ENCODE measurements at places on chromosomes 16 and 17.

GRCh38 chr17:77832180-77832560 is 126.3 kb upstream of the TNRC6C start:
- no peak for DNase-seq

DNA sequence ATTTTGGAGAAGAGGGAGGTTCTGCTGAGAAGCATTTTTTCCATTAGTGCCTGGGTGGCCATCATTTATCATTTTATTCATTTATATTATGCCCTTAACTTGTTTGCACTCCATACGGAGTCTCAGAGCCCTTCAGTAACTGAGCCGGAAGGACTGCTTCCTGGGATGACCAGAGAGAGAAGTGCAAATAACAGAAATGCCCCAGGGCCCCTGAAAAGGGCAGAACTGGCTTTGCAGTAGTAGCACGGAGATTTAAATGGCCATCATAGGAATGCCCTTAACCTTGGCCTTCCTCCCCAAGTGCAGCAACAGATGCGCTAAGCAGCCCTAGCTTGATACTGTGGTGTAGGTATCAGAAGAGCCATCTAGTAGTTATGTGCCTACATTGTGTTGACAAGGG is 58.5 kb downstream of the NUP93 start:
- no peak for DNase-seq

DNA sequence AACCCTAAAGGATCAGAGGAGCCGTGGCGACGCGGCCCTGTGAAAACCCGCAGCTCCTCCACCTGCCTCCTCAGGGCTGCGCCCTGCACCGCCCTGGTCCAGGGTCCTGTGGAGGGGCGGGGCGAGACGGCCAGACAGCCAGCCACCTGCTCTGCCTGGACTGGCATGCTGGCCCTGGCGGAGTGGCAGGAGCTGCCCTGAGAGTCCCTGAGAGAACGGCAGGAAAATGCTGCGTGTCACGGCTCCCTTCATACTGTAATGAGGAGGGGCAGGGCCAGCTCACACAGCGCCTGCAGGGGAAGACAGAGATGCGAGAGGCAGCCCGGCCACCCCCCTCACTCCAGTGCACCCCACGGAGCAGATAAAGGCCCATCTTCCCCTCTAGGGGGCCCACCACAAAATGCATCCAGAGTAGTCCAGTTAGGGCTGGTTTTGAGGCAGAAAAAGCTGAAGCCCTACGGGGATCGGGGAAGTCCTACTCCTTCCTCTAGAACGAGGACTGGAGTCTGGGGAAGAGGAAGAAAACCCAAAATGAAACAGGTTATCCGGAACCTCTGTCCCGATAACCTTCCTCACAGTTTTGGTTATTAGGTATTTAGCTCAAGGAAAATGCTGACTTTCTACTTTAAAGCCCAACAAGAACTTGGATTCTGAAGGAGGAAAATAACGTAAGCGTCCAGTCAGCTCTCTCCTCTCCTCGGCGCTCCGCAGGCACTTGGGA is 97.6 kb upstream of the DNAH17 start:
- no peak for DNase-seq

DNA sequence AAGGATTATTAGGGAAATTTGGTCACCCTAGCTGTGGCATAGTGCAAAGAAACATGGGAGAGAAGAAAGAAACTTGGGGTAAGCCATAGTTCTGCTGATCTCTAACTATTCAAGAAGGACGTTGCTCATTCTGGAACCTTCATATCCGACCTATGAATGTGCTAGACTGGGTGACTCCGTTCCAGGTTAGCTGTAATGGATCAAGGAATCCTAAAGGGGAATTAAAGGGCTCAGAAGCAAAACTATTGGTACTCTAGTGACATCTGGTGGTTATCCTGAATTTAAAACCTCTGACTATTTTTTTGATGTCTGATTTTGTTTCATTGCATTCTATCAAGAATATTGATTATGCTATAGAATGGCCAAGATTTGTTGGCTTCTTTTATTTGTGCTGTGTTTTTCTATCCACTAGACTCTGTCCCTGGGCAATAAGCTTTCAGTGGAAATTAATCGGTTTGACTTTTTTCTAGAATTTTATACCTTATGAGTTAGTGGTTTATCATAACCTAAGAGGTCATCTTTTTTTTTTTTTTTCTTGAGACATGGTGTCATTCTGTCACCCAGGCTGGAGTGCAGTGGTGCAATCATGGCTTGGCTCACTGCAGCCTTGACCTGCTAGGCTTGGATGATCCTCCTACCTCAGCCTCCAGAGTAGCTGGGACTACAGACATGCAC is 19.5 kb downstream of the PCTP start:
- DNase-seq = no peak

GRCh38 chr17:38674014-38674748 is 576 bp downstream of the EPOP start:
- no peak for DNase-seq

- DNase-seq = no peak
Observed at GRCh38 chr16:1048442-1049112, 24.0 kb upstream of the SSTR5 start.

DNA sequence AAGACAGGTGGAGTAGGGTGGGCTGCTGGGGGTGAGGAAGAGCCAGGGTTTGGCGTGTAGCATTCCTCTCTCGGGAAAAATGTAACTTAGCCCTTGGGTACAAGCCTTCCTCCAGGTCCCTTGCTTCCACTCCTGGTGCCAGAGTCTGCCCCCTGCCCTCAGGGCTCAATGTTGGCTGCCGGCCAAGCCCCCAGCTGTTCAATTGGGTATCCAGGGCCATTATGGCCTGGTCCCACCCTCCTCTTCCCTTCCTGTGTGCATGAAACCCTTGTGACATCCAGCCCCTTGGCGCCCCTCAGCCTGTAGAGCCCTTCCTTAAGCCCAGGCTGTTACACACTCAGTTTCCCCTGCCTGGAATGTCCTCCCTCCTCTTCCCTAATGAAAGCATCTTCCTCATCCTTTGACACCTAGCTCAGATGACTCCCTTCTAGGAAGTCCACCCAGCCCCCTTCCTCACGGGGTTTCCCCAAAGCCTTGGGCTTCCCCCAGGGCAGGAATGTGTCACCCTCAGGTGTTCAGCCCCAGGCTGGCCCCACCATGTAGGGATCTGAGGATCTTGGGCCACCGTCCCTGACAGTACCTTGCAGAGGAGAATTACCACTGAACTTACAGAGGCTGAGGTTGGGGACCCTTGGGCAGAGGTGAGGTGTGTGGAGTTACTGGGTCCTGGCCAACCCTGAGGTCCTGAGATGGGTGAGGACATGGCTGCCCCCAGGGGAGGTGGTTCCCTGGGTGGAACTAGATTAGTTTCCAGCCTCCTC is 30.0 kb downstream of the B9D1 start:
- DNase-seq = no peak

DNA sequence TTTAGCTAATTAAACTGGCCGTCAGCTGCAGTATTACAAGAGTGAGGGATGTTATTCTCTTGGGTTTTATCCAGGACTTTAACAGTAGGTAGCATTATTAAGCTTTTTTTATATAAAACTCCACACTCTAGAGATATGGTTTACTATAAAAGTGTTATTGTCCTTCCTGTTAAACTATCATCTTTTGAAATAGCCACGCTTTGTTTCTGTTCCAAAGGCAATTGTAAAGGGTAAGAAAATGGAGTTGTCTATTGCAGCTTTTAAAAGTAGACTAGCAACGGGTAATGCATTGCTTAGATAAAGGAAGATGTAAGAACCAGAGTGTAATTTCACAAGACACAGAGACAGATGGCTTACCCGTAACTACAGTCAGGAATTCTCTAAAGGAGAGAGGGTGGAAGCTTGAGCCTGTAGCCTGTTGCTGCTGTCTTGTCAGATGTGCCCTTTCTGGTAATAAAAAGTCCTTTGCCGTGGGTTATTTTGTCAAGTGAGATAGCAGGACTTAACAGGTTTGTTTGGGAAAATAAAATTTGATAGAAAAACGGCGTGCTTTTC is 56.4 kb downstream of the WWOX start:
- DNase-seq = no peak

GRCh38 chr17:39062846-39063680 is 88.4 kb downstream of the PLXDC1 start:
- no peak for DNase-seq

GRCh38 chr17:48737330-48738043 is 8.9 kb upstream of the HOXB13 start:
- no peak for DNase-seq

DNA sequence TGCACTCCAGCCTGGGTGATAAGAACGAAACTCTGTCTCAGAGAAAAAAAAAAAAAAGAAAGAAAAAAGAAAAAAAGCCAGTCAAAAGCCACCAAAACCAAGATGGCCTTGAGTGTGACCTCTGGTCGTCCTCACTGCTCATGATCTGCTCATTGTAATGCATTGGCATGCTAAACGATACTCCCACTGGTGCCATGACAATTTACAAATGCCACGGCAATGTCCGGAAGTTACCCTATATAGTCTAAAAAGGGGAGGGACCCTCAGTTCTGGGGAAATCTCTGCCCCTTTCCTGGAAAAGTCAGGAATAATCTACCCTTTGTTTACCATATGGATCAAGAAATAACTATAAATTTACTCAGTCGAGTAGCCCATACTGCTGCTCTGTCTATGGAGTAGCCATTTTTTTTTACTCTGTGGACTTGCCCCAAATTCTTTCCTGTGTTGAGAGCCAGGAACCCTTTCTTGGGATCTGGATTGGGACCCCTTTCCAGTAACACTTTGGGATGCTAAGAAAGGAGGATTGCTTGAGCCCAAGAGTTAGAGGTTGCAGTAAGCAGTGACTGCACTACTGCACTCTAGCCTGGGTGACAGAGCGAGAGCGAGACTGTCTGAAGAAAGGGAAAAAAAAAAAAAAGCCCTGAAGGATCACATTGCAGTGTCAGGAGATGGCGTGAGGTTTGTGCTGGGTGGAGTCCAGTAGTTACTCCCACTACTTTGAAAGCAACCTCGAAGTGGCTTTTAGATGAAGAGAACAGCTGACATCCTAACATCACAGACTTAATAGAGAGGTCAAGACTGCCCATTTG is 3.7 kb upstream of the TMEM231 start:
- no peak for DNase-seq

DNA sequence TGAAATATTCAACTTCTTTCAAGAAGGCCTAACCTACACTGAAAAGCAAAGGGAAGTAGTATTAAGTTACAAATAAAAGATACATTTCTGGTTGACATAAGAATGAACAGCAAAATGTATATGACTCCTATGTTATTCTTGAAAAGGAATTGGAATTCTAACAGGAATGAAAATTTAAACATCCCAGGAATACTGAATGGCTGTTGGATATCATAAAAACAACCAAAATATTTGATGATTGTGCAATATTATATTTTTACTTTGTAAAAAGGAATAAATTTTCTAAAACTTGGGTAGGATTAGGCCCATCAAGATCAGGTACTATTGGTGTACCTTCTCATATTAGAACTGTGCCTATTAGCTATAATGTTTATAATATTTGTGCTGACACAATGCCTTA is 50.0 kb downstream of the CYB5B start:
- DNase-seq = no peak

- no peak for DNase-seq
Observed at GRCh38 chr16:14119799-14120198, 48.7 kb downstream of the MRTFB start.

DNA sequence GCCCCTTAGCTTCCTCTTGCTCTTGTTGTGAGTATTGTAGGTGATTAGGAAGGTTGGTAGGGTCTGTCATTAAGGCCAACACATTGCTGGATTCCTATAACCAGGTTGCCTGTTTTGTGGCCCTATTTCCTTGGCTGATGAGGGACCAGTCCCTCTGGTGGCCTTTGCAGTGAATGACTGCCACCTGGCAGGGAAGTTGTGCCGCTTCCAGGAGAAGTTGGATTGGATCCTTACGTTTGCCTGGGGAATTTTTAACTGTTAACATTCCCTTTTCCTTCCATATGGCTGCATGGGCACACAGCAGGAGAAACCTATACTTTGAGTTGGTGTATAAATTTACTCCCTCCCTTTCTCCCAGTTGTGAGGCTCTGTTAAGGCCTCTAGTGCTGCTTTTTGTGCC is 32.4 kb downstream of the LCMT1 start:
- DNase-seq = no peak

GRCh38 chr16:19708296-19709205 is 9.5 kb downstream of the KNOP1 start:
- DNase-seq = no peak

- DNase-seq = peak; percentile 72
Observed at GRCh38 chr17:77475016-77475976, 334.5 kb downstream of the SEC14L1 start.

- DNase-seq = no peak
Observed at GRCh38 chr17:16027708-16028584, 28.3 kb downstream of the TTC19 start.

DNA sequence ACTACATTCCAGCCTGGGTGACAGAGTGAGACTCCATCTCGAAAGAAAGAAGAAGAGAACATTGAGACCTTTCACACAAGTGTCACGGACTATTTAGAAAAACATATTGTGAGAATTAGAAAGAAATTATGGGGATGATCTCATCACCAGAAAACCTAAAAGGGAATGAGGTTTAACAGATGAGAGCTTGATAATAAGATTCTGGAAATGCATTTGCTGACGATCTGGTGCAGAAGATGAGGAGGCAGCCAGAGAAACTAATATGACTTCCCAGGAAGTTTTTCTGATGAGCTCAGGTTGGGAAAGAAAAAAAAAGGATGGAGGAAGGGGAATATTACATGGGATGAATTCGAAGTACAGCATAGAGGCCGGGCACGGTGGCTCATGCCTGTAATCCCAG is 10.8 kb upstream of the APOH start:
- DNase-seq = no peak
